ENCODE measurements at places on chromosomes 3 and 15. TPM values are rescaled to one million over a fixed set of nuclear protein-coding genes. Genes with fewer than 3 reads are reported as not detected.

- no peak for DNase-seq
These were observed 43.1 kb downstream of the BHLHE40 start for GRCh38 chr3:5022187-5022965.

ISL2 gene
- total RNA-seq: 3.0 TPM

SCN5A gene
- total RNA-seq: 39.0 TPM

DNA sequence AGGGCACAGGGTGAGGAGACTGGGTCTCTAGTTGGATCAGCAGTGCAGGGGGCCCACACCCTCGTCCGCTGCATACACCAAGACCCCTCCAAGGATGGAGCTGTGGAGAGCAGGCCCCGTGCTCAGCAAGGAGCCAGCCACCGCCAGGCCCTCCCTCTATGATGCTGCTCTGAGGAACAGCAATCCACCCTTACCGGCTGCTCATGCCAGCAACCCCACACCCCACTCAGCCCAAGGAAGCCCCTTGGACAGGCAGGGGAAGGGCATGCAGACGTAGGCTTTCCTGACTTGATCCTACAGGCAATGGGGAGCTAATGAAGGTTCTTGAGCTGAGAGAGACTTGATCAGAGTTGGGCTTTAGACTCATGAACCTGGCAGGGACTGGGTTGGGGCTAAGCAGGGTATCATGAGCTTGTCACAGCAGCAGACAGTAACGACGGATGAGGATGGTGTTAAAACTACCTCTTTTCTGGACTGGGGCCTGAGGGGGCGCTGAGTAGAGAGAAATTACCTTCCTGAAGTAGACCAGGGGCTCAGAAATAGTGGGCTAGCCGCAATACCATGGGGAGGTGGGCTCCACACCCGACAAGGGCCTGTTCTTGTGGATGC, 50.5 kb upstream of the FGD5 start:
- DNase-seq: no peak

DNA sequence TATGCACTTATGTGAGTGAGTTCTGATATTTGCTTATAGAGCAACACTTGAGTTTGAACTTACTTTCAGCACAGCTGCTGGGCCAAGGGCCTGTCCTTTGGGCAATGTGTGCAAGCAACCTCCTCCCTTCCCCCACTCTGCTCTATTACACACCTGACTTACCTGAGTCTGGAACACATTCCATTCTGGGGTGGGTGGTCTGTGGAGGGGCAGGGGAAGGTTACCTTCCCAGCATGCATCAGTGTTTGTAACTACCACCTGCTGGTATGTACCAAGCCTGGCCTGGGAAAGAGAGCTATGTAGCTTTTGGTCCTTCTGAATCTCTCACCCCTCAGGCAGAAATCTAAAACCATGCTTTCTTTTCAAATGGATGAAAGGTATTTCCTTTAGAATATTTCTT, 103.0 kb downstream of the ISL2 start:
- no peak for DNase-seq

- DNase-seq: no peak
These were observed 38.6 kb upstream of the TSEN2 start for GRCh38 chr3:12445523-12446240.

DNA sequence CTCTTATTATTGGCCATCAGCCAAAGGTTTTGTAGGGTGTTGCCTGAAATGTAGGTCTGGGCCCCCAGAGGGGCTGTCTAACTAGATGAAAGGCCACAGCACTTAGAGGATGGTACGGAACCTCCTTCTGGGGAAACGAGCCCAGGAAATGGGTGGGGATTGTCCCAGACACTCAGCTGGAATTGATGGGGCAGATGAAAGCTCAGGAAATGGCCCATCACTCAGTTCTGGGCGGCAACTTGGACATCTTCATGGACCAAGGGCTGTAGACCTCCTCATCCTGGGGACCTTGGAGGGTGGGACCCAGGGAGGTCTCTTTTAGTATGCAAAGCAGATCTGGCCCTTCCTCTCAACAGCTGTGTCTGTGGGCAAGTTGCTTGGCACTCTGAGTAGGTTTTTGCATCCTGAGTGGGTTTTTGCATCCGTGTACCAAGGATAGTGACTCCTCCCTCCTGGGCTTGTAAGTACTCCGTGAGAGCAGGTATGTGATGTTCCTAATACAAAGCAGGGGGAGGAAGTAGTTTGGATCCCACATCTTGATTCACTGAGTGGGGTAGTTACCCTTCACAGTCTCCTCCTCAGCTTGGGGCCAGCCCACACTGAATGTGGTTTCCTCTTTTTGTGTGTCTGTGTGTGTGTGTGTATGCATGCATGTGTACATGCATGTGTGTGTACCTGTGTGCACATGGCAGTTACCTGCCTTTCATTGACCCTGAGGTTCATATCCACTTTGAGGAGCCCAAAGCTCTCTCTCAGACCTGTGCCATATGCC, 292.0 kb downstream of the RPLP1 start:
- no peak for DNase-seq

DNA sequence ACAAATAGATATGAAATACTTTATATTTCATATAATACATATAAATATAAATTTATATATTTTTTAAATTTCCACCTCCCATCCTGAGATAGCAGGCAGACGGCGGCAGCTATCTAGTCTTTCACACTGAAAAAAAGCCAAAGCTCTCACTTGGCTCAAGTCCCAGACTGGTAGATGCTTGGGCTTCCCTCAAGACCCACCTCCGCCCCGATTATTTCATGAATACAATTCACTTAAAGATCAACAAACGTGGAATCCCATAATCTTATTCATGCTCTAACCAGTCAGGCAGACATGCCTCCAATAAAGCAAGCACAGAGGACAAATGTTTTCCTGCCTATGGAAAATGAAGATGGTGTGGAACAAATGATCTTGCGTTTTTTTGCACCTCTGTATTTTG, 275.9 kb upstream of the NR2F2 start:
- no peak for DNase-seq

DNA sequence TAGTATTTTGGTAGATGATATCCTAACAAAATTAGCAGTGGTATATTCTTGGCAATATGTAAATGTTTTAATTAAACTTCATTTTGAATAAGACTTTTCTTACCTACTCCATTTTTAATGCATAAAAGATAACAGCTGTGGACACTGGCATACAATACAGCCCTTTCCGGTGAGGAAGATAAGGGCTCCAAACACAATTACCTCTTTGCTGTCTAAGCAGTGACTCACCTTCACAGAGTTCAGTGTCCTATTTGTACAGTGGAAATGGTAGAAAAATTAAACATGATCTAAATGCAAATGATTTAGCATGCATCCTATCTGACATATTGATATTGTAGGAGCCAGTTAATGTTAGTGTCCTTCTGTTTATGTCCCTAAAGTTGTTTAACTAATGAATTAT, 969.4 kb downstream of the PLOD2 start:
- DNase-seq: no peak

- no peak for DNase-seq
These were observed 71.7 kb downstream of the TOP2B start for GRCh38 chr3:25593001-25593400.

EPHA3 gene
- 0.13 TPM for total RNA-seq

MST1R gene
- total RNA-seq: 0.26 TPM

CLDN16 gene
- not detected for total RNA-seq

GRCh38 chr3:4979428-4980228, at the start of gene BHLHE40:
BHLHE40 (plus strand) TSS chr3:4979437; CDS start chr3:4979719, 282 bp downstream.
- no peak for DNase-seq

PDCD7 gene
- total RNA-seq: 18.2 TPM

IQCF5 gene
- total RNA-seq: not detected

DNA sequence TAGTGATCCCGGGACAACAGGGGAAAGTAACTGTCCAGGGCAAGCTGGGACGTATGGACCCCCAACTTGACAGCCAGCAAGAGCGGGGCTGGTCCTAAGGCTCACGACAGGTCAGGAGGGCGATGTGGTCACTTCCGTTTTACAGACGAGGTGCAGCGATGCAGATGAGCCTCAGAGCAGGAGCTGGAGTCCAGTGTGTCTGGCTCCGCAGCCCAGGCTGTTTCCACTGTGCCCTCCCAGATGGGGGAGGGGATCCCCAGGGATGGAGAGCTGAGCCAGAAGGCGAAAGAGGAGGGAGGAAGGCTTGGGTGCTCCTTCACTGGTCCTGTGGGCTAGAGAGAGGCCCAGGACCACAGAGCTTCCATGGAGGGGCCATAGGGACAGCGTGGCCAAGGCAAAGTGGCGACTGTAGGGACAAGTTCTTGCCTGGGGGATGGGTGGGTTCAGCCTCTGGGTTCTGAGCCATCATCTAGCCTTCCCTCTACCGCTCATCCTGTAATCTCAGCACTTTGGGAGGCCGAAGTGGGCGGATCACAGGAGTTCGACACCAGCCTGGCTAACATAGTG, 5.7 kb downstream of the SNX33 start:
- DNase-seq: no peak

- peak; percentile 83 for DNase-seq
These were observed 78.3 kb upstream of the CDIN1 start for GRCh38 chr15:36501063-36501678.

DNA sequence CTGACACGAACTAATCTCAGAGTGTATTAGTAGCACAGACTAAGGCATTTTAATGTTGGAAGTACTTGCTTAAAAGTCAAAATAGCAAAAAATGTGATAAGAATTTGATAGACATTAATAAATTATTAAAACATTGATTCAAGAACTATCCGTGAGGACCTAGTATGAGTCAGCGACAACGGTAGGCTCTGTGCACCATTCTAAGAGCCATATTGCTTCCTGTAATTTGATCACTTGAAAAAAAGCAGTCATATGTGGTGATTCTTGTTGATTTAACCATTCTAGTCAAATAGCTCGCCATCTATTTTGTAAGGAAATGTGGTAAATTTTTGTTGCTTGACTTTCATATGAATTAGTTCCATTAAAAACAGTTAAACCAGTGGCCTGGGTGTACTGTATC, 534.9 kb upstream of the ARRDC4 start:
- DNase-seq: no peak

Data from LHCN-M2 (cell line).